ENCODE measurements at places on chromosomes 3 and 15.

DNA sequence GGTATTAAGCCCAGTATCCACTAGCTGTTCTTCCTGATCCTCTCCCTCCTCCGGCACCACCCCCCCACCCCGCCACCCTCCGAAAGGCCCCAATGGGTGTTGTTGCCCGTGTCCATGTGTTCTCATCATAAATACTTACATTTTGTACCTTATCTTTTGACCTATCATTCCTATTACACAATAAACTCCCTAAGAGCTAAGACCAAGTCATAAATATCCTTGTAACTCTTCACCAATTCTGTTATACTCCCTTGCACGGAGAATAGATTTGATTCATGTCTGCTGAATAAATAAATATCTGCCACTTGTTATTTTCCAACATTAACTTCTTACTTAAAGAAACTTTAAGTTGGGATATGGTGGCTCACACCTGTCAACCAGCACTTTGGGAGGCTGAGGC, 43.9 kb downstream of the SHQ1 start:
- no peak for DNase-seq

- DNase-seq: peak; percentile 23
Observed at GRCh38 chr3:114827495-114827894, 319.6 kb downstream of the ZBTB20 start.

DNA sequence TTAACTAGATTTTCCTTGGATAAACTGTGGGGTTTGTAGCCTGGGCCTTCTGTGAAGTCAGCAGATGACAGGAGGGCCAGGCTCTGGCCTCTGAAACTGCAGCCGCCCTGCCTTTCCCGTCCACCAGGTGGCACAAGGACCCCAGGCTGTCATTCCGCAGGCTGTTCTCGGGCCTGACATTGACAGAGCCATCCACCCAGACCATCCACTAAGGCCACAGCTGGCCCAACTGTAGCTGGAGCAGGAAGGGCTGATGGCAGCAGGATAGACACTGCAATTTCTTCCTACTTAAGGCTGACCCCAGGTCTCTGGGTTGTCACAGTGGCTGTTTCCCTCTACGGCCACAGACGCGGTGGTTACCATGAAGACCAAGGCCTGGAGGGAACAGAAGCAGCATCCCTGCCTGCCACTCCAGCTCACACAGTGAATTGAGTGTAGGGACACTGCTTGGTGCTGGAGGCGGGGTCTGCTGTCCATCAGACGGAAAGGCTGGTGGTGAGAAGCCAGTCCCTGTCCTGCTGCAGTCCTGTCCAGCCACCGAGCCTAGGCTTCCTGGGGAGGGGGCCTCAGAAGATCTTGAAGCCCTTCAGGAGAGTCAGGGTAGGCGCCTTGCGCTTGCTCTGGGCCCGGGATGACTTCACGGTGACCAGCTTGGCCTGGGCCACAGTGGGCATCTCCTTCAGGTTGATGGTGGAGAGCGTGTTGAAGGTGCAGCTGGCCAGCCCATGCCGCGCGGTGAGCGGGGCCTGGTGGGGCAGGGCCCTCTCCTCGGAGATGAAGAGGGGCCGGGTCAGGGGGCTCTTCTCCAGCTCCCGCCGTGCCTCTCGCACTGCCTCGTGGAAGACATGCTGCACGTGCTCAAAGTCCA, 9.4 kb downstream of the SLC51B start:
- DNase-seq: peak; percentile 87

GRCh38 chr3:130259166-130259874, 86.2 kb upstream of the COL6A5 start:
- DNase-seq: no peak

GRCh38 chr15:63519041-63519440, 14.6 kb downstream of the USP3 start:
- no peak for DNase-seq

DNA sequence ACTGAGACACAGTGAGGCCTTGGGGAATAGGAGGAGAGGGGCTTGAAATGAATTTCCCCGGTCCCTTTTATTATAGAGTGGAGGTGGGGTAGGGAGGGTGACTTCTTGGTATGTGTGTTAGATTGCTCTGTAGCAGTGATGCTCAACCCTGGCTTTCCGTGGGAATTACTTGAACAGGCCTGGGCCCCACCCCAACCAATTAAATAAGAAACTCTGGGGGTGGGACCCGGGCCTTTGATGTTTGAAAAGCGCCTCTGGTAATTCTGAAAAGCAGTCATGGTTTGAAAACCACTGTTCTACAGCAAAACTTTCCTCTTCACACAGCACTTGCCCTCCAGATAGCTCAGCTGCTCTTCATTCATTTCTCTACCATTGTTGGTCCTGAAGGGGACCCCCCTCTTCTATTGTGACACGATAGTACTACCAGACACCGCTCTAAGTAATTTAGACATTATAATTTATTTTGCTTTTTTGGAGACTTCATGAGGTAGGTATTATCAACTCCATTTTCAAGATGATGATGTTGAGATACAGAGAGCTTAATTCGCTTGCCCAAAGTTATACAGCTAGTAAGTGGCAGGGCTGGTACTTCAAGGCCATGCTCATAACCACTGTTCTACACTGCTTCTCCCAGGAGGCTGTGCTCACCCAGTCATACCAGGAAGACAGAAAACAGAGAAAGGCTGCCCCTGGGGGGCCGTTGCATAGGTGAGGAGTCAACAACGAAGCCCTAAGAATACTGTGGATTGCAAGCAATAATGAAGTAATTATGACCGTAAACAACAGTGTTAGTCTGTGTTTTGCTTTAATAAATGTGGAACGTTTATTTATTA, 176.2 kb downstream of the PEX5L start:
- no peak for DNase-seq

DNA sequence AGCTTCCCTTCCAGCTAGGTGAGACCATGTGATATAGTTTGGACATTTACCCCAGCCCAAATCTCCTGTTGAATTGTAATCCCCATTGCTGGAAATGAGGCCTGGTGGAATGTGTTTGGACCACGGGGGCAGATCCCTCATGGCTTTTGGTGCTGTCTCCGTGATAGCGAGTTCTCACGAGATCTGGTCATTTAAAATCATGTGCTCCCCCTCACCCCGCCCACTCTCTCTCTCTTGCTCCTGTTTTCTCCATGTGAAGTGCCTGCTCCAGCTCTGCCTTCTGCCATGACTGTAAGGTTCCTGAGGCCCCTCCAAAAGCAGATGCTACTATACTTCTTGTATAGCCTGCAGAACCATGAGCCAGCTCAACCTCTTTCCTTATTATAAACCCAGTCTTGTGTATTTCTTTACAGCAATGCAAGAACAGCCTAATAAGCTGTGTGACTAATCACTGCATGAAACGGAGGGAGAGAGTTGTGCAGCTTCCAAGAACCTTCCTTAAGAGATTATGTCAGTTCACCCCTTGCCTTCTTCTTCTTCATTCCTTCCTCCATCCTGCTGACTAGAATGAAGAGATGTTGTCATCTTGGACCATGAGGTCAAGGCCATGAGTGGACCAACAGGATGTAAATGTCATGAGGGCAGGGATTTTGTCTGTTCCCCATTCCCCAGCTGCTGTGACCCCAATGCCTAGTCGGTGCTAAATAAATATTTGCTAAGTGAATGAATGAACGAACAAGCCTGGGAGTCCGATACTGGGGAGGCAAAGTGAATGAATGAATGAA, 91.0 kb downstream of the CPN2 start:
- no peak for DNase-seq

GRCh38 chr3:70096376-70097066, 97.0 kb downstream of the SAMMSON start:
- DNase-seq: peak; percentile 15

DNA sequence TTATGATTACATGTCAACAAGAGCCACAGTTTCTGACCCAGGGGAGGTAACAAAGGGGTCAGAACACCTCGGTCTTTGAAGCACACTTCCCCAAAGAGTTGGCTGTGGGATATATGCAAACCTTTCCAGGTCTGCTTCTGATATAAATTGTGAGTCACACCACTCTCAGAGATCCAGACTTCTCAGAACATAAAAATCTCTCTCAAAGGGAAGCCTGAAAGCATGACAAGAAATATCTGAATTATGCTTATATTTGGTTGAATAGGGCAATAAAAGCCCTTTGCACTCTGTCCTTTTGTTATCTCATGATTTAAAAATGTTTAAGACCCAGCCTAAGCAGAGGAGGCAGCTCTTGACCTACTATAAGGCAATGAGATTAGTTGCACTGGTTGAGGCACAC, 56.8 kb downstream of the MYH15 start:
- no peak for DNase-seq

DNA sequence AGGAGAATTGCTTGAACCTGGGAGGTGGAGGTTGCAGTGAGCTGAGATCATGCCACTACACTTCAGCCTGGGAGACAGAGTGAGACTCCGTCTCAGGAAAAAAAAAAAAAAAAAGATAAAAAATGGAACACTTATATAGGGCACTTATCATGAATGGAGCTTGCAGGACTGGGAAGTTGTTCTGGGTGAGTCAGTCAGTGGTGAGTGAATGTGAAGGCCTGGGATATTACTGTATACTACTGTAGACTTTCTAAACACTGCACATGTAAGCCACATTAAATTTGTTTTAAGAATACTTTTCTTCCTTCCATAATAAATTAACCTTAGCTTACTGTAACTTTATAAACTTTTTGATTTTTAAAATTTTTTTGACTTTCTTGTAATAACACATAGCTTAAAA, 59.8 kb downstream of the SFMBT1 start:
- no peak for DNase-seq

- no peak for DNase-seq
Observed at GRCh38 chr15:87871258-87871681, 385.3 kb downstream of the NTRK3 start.

- no peak for DNase-seq
Observed at GRCh38 chr15:58923696-58924300, 9.7 kb downstream of the SLTM start.

DNA sequence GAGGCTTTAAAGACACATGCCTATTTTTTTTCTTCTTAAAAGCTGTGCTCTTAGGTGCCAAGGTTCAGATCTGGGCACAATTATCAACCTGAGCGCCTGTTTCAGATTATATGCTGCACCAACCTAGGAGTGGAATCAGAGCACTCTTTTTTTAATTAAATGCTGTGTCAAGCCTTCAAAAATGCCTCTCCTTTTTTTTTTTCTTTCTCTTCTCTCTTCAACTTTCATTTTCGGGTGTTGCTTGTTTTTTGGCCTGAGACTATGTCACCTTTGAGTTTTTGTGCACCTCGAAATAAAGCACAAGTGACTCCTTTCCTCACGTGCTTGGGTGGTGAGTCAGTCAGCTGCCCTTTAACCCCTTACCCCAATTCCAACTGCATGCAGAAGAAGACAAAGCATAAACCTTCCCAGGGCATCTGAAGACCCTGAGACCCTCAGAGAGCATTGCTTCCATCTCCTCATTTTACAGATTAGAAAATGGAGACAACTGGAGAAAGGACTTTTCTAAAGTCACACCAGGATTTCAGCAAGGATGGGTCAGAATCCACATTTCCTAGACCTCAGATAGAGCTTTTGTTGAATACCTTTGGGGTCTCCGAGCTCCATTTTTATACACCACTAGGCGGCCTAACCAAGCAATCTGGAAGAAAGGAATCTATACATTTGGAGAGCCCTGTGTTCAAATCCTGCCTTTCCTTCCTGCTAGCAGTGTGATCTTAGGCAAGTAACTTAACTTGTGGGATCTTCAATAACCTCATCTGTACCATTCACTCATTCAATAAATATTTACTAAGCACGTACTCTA, 631 bp upstream of the PRICKLE2 start:
- DNase-seq: no peak

- no peak for DNase-seq
Observed at GRCh38 chr3:197811343-197811742, 20.3 kb downstream of the LRCH3 start.

GRCh38 chr3:145698250-145698649, 462.7 kb downstream of the PLOD2 start:
- no peak for DNase-seq

DNA sequence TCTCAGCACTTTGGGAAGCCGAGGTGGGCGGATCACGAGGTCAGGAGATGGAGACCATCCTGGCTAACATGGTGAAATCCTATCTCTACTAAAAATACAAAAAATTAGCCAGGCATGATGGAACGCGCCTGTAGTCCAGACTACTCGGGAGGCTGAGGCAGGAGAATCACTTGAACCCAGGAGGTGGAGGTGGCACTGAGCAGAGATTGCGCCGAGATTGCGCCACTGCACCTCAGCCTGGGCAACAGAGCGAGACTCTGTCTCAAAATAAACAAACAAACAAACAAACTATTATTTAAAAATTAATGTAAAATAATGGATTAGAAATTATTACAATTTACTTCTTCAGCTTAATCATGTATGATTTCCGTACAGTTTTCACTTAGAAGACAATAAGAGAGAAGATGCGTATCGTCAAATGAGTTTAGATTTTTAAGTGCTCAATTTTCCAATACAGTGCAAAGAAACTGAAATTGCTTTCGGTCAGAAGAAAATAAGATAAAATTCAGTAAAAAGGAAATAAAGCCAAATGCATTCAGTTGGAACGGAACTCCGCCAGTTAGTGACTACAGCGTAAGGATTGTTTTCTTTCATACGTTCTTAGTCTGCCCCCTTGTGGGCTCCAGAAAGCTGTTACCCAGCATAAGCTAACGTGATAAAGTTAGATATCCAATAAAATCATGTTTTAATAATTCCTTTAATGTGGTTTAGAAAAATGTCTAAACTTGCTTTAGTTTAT, 24.8 kb downstream of the AADAC start:
- DNase-seq: peak; percentile 42

DNA sequence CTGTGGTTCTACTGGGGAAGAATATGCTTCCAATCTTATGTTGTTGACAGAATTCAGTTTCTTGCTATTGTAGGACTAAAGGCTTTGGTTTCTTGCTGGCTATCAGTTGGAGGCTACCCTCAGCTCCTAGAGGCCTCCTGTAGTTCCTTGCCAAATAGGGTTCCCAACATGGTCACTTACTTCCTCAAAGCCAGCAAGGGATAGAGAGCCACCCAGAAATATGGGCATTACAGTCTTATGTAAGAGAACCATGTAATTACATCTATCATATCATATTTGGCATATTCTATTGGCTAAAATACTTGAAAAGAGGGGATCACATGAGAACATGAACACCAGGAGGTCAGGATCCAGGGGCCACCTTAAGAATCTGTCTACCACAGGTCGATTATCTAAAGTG, 6.2 kb upstream of the COX17 start:
- DNase-seq: no peak

GRCh38 chr3:116863822-116864589, 154.4 kb downstream of the TUSC7 start:
- DNase-seq: peak; percentile 4

DNA sequence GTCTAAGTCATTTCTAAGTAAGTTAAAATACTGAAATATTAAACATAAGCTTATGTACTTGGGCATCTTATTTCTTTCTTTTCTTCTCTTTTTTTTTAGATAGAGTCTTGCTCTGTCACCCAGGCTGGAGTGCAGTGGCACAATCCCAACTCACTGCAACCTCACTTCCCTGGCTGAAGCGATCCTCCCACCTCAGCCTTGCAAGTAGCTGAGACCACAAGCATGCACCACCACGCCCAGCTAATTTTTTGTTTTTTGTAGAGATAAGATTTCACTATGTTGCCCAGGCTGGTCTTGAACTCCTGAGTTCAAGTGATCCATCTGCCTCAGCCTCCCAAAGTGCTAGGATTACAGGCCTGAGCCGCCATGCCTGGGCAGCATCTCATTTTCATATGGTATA, 16.0 kb upstream of the ZNF710 start:
- no peak for DNase-seq

Measured in GM13976 (cell line).